Caki2 (cell line): ENCODE measurements at places on chromosomes 2 and 18. TPM values are rescaled to one million over a fixed set of nuclear protein-coding genes. Genes with fewer than 3 reads are reported as not detected.

- DNase-seq: no peak
Measured at GRCh38 chr2:149226790-149227189, 103.6 kb upstream of the LYPD6 start.

DNA sequence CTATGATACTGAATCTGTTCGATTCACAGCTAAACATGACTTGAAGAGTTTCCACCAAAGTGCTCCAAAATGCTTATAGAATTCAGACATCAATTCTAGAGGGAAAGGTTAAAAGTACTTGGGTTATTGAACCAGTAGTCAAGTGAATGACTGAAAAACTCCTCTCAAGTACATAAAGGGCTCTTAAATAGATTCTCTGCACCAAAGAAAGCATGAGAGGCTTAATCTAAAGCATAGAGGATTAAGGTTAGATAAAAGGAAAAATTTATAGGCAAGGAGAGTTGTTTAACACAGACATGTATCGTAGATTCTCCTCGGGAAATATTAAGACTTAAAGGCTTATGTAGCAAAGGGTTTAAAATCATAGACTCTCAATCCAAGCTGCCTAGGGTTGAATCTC, 701.4 kb downstream of the ERBB4 start:
- no peak for DNase-seq

- DNase-seq: no peak
Measured at GRCh38 chr2:96772903-96773671, 12.4 kb downstream of the CNNM4 start.

DNA sequence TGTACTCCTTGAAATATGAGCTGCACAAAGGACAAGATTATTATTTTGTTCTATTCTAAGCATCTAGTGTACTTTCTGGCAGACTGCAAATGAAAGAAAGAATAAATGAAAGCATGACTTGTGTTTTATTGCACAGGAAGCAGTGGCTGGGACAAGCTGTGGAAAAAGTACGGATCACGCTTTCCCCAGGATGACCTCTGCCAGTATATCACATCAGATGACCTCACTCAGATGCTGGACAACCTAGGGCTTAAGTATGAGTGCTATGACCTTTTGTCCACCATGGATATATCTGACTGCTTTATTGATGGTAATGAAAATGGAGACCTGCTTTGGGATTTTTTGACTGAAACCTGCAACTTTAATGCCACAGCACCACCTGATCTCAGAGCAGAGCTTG, 49.4 kb downstream of the HNMT start:
- DNase-seq: no peak

GRCh38 chr2:111705239-111705638, 178.8 kb downstream of the ANAPC1 start:
- DNase-seq: no peak

GRCh38 chr2:117323331-117323730, 491.2 kb upstream of the DDX18 start:
- no peak for DNase-seq

DNA sequence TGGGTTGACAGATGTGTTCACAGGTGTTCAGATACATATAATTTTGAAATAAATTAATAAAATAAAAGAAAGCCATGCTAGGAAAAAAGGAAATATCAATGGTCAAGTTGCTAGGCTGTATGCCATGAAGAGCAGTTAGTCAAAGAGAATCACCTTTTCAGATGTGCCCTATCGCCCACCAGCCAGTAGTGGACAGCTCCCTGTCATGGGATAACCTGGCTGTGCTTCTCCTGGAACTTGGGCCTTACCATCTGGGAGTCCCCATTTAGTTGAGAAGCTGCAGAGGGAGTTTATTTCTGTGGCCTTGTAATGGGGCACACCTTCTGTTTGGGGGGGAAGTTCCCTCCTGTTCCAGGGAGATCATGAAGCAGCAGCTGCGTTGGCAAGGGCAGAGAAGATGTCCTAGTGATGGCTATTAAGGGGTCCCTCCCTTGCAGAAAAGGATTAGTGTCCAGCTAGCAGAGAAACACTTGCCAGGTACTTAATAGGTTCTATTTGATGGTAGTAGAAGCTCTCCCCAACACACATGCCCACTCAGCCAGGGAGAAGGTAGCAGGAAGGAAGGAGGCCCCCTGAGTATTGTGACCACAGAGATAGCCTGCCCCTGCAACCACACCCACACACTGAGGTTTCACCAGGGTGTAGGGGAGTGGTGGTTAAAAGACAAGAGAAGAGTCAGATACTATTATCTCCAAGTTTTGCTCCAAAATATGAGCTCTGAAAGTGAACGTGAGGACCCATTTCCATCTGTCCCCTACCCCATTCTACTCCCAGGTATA, 117.7 kb downstream of the B3GNT2 start:
- DNase-seq: no peak

DNA sequence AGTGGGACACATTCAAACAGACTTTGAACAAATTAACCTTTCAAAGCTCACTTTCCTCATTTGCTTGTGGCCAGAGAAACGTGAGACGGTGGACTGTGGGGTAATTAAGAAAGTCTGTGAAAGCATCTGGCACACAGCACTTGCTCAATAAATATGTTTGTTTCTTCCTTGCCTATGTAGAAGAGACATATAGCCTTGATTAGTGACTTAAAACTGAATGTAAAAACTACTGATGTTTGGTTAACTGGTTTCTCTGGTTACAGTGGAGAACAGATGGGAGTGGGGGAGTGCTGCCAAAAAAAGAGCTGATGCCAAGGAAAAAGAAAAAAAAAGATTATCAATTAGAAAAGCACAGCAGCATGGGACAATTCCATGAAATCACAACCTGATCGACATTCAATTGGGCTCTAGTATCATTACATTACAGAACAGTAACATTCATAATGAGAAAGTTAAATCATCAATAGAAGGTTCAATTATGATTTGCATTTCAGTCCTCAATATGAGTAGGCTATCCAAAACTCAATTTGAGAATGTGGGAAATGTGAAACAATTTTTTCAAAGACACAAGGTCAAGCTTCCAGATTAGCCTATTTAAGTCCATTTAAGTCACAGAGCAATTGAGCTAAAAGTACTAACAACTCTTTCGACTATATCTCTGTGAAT, 14.7 kb downstream of the CUL3 start:
- no peak for DNase-seq

Gene CYP26B1
- total RNA-seq: 5.4 and 7.6 TPM in 2 replicates

Gene NPAS2
- 2.0 and 113 TPM in 2 replicates for total RNA-seq
